Lower lobe of right lung (tissue), 2 donors: ENCODE measurements at places on chromosomes 1 and 21. TPM values are rescaled to one million over a fixed set of nuclear protein-coding genes. Genes with fewer than 3 reads are reported as not detected.

- DNase-seq = no peak
Observed at GRCh38 chr1:166933633-166934032, 41.7 kb downstream of the ILDR2 start.

DNA sequence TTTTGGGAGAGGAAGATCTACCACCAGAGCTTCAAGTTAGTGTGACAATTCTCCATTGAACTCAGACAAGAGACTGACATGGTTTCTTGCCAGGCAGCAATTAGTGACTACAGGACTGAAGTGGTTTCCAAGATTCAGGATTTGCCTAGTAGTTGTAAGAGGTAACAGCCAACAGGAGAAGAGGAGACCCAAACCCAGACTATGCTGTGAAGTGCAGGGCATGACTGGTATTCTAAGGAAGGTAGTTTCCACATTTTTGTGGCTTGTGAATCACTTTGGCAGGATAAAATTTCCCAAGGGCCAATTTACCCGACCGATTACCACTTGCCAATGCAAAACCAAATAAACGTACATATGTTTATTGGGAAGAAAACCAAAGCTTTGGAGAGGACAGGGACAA is 14.7 kb upstream of the RAP1A start:
- DNase-seq = no peak

DNA sequence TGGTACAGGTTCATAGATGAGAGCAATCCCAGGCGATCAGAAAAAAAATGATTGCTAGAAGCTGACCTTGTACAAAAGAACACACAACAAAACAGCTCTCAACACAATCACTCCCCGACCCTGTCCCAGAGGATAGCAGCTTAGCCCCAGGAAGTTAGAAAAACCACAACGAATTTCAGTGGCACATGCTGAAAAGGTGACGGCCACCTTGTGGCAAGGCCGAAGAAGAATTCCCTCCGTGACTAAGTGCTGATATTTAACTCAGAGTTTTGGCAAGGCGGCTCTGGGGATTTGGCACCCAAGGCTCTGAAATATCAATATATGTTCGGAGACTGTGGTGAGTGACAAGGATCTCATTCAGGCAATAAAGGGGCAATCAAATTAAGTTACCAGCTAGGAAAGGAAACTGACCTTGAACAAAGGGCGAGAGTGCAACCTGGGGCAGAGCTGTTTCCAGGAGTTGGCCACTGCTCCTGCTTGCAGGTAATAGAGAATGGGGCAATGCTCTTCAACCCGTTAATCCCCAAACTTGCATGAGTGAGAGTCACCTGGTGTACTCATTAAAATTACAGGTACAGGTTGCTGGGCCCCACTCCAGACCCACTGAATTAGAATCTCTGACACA is 96.2 kb downstream of the BEND5 start:
- no peak for DNase-seq

DNA sequence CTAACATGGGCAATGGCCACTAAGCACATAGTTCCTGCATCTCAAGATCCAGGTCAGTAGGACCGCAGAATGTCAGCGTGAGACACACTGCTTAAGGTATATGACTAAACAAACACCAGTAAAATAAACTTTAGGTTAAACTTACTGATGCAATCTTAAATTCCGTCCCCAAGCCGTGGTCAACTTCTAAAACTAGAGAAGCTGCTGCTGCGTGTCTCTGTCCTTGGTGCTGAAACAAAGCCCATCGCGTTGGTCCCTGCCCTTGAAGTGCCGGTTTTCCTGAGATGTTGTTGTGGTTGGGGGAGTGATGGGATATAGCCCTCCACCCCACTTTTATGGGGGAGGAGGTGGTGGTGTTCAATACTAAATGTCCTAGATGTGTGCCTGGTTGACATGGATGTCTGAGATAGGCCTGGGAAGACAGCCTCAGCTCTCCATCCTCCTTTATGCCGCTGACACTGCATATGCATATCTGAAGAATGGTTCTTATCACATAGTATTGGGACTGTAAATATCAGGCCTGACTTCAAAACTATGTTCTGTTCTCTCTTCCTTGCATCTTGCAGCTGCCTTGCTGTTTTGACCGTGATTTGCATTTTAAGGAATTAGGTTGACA is 72.0 kb upstream of the KCNA3 start:
- peak; percentile 52 for DNase-seq

- DNase-seq = peak; percentile 68
Observed at GRCh38 chr1:9996624-9997582, at the start of gene RBP7. Gene RBP7, plus strand, starts transcription at chr1:9997228. Its CDS starts 31 bp downstream, at chr1:9997259.

COL24A1 gene
- 1.1 TPM for total RNA-seq

DNA sequence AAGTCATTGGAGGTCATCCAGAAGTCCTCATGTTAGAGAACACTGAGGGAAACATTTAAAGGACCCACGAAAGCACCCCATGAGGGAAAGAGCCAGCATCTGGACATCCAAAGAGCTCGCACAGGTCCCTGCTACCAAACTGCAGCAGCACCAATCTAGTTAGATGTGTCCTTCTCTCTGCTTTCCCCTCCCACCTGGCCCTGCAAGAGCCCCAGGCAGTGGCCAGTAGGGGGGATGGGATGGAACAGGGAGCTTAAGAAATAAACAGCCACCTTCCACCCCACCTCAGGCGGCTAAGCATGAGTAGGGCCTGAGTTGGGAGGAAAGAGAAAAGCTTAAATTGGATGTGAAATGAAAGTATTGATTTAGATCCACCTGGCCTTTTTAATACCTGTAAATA is 175.9 kb upstream of the KCND3 start:
- no peak for DNase-seq

DNA sequence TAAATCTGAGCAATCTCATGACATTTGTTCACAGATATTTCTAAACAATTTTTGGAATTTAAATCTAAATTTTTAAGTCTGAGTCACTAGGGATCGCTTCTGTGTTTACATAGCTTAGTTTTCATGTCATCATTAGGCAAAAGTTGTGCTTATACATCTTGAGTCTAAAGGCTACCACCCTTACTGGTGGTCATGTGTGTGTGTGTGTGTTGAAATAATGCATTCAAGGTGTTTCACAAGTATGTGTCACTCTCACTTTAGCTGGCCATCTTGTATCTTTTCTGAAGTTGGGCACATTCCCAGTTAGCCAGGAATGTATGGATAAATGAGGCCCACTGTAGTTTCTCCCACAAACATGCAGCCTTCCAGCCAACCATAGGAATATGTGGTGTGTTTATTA is 1162.5 kb upstream of the PRMT6 start:
- no peak for DNase-seq

HSF2BP gene
- 0.32 TPM for total RNA-seq

DNA sequence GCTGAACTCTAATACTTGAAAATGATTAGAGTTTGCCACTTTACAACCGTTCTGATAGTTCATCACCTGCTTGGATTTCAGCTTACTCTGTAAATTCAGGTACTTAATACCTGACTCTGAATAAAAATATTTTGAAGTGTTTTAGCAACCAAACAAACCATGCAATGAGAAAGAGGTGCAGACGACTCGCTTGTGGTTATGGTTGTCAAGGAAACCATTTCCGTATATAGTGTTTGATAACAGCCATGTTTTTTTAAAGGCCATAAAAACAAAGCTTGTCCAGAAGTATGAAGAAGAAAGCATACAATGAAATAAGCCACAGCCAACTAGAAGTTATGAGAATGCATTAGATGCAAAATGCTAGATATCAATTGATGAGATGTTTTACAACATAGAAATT is 167.2 kb upstream of the HMCN1 start:
- DNase-seq = no peak

DNA sequence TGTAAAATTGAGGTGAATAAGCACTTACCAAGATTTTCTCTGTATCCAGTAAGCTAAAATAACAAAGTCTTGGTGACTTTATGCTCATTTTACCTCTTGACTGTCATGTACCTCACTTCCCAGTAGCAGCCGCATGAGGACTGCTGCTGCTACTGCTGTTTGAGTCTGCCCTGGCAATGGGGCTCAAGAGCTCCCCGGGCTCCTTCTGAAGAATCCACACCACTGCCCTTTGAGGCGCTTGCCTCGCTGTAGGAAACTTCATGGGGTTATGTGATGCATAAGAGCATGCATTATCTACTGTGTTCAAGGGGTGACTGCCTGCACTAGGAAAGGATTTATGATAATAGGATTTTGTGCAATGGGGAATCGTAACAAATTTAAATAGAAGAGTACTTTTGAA is 113.5 kb downstream of the NTNG1 start:
- no peak for DNase-seq

GRCh38 chr1:240363315-240363714 is 248.6 kb downstream of the GREM2 start:
- DNase-seq = no peak

DNA sequence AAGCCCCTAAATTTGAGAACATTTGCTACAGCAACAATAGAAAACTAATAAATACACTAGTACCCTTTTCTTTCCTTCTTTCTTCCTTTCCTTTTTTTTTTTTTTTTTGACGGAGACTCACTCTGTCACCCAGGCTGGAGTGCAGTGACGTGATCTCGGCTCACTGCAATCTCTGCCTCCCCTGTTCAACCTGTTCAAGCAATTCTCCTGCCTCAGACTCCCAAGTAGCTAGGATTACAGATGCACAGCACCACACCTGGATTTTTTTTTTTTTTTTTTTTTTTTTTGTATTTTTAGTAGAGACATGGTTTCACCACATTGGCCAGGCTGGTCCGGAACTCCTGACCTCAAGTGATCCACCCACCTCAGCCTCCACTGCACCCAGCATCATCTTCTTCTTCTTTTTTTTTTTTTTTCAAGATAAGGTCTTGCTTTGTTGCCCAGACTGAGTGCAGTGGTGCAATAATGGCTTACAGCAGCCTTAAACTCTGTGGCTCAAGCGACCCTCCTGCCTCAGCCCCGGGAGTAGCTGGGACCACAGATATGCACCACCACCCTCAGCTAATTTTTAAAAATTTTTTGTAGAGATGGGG is 19.6 kb upstream of the CBR3 start:
- DNase-seq = no peak

- DNase-seq = no peak
Observed at GRCh38 chr1:25877155-25877554, 1.6 kb upstream of the PAQR7 start.

- DNase-seq = no peak
Observed at GRCh38 chr1:93735722-93736121, 54.1 kb upstream of the BCAR3 start.

ADORA3 gene
- 10.3 TPM for total RNA-seq

- peak; percentile 75 for DNase-seq
Observed at GRCh38 chr1:50023292-50024159, at the start of gene AGBL4. Gene AGBL4, minus strand, starts transcription at chr1:50023954.

GRCh38 chr1:222346955-222347354 is 200.9 kb downstream of the HHIPL2 start:
- no peak for DNase-seq

DNA sequence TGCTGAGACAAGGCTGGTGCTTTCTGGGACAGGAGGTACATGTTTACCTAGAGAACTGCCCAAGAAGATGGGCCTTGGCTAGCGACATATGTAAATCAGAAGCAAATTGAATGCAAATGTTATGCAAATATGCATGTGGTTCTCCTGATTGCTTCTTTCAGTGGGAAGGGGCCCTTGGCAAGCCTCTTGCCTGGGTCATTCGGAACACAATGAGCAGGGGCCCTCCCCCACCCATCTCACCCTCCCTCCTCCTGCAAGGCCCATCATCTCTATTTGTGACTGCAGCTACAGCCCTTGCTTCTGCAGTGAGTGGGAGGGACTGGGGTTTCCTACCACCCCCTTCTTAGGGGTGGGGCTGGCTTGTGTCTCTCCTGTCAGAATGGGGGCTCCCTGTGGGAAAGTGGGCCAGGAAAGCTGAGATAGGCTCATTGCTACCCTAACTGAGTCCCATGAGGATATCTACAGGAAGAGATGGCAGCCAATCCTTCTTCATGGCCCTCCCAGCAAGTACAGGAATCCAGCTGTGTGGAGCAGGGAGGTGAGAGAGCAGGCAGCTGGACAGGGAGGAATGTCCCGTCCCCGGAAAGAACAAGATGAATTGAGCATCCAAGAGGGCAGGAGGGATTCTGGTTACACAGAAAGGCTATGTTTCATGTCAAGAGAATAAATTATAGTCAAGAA is 31.0 kb downstream of the FOXD2 start:
- no peak for DNase-seq

DNA sequence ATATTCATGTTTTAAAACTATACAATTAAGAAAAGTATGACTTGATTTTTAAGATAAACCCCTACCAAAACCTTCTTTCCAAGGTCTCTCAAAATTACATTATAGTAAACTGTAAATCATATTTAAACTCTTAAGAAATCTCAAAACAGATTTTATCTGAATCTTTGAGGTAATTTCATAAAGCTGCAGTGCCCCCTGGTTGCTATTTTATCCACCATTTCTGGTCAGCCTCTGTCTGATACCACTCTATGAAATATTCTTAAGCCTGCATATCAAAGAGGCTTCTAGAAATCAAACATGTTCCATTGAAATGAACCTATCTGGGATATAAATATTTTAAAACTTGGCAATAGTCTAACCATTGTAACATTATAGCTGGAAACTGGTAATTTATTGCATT is 317.3 kb downstream of the COL11A1 start:
- no peak for DNase-seq

TNN gene
- 0.18 TPM for total RNA-seq

- DNase-seq = no peak
Observed at GRCh38 chr21:17455451-17455850, 57.4 kb upstream of the CXADR start.

OR2T35 gene
- total RNA-seq = not detected

- no peak for DNase-seq
Observed at GRCh38 chr1:154220970-154221277, 169 bp downstream of the UBAP2L start.

GRCh38 chr1:162605225-162605927 is 26.9 kb upstream of the DDR2 start:
- no peak for DNase-seq

- DNase-seq = no peak
Observed at GRCh38 chr1:151425103-151425502, 25.7 kb downstream of the PSMB4 start.

GRCh38 chr1:207218512-207219362 is 102.7 kb upstream of the CD55 start:
- peak; percentile 50 for DNase-seq

GRCh38 chr1:245871915-245872314 is 635.2 kb downstream of the SMYD3 start:
- DNase-seq = no peak

- DNase-seq = no peak
Observed at GRCh38 chr1:219189952-219190351, 16.3 kb downstream of the LYPLAL1 start.

GRCh38 chr1:203081465-203082230 is 4.2 kb downstream of the MYOG start:
- DNase-seq = no peak

FALEC gene
- not detected for total RNA-seq

RIPPLY3 gene
- 0.44 TPM for total RNA-seq

TMPRSS2 gene
- 87.7 TPM for total RNA-seq

LCE1B gene
- not detected for total RNA-seq

GRCh38 chr1:231971397-231972110 is 345.0 kb downstream of the DISC1 start:
- no peak for DNase-seq

CA6 gene
- not detected for total RNA-seq

ZC3H11A gene
- 74.0 TPM for total RNA-seq

DNA sequence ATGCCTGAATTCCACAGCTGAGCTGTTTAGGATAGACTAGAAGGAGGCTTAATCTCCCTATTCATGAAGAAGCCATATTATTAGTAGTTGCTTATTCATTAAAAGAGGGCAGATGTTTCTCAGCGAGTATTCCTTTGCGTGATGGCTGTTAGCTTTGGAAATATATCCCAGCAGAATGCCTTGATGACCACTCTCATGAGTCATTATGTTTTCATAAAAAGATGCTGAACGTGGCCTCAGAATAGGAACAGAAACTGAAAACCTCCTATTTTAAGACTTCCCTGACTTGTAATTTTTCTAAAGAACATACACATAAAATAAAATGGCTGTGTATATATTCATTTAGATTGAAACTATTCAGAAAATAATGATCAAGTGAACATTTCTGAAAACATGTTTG is 9.6 kb upstream of the PLA2G4A start:
- no peak for DNase-seq
